ENCODE measurements at places on chromosomes 5 and 9.

DNA sequence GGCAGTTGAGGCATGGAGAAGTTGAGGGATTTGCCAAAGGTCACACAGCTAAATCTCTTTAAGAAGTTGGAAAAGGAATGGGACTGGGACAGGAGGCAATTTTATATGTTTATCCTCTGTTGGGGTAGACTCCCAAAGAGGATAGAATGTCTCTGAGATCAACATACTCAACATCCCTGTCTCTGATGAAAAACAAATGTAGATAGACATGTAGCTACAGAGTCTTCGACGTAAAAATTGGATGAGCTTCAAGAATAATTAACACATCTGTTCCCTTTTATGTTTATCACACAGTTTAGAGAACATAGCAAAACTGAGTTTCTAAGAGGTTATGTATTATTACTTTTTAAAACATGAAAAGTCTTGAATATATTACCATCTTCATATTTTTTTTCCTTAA lies 204.6 kb upstream of the CD180 start:
- no peak for DNase-seq

- DNase-seq = peak; percentile 32
Measured at GRCh38 chr5:177086654-177087397, at the start of gene FGFR4. TSS of gene FGFR4 (plus strand) at chr5:177086915. CDS start at chr5:177089603, 2,688 bp downstream.

GRCh38 chr9:137224830-137225694 lies at the start of gene CYSRT1:
TSS of gene CYSRT1 (plus strand) at chr9:137225174. CDS start at chr9:137225622, 448 bp downstream.
- DNase-seq = peak; percentile 62

DNA sequence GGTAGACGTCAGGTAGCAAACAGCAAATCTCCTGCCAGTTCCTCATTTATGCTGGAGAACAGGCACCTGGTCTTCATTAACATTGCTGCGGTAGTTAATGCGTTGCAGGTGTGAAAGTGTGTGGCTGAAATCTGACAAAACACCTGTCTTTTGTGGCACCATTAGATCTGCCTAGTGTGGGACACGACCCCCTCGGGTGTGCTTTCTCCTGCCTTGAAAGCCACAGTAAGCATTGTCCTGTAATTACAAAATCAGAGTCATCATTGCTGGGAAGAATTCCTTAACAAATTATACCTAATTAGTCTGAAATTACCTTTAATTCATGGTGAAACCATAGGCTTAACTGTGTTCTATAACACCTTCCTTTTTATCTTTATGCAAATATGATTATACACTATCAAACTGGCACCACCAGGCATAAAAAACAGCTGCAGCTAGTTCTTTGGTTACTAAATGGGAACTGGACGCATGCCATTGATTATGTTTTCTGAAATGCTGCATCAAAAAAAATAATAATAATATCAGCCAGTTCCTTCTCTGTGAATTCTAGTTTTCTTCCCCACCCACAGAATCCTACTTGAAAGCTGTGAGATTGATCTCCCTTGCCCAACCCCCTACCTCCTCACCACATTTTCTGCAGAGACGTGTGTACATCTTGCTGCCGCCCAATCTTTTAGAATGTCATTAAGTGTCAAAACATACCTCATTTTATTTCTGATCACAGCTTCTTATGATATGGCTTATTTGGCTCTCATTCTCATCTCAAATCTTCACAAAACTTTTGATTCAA lies 374.0 kb downstream of the NFIB start:
- DNase-seq = no peak

DNA sequence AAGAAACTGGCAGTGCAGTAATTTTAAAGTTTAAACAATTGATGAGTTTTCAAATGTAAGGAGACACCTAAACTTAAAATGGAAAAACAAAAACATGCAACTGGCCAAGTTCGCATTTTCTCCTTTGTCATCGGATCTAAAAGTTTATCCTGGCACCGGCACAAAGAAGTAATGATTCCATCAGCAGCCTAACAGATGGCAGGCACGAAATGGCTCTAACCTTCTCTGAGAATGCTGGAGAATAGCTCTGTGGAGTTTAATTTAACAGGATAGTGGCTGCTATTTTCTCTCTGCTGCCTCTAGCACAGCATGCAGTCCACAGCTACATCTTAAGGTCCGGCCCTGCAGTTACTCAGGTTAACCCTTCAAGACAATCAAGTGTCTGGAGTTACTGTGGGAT lies 82.2 kb downstream of the PRELID2 start:
- DNase-seq = no peak

GRCh38 chr5:56818450-56819037 lies 3.2 kb downstream of the MAP3K1 start:
- peak; percentile 55 for DNase-seq

- DNase-seq = no peak
Measured at GRCh38 chr9:131309530-131310276, 20.2 kb downstream of the PLPP7 start.

DNA sequence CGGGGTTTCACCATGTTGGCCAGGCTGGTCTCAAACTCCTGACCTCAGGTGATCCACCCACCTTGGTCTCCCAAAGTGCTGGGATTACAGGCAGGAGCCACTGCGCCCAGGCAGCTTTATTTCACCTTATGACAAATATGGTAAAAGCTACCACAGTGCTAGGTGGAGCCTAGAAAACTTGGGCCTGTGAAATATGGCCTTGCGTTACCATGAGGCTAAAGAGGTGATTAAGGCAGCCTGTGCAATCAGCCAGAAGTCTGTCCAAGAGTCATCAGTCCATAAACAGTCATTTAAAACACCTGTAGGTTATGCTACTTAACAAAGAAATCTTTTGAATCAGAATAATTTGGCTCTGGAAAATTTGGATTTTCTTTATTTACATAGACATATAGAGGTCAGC lies 114.8 kb upstream of the ANKH start:
- no peak for DNase-seq

GRCh38 chr9:69346596-69347390 lies 21.8 kb downstream of the ENTREP1 start:
- DNase-seq = no peak

DNA sequence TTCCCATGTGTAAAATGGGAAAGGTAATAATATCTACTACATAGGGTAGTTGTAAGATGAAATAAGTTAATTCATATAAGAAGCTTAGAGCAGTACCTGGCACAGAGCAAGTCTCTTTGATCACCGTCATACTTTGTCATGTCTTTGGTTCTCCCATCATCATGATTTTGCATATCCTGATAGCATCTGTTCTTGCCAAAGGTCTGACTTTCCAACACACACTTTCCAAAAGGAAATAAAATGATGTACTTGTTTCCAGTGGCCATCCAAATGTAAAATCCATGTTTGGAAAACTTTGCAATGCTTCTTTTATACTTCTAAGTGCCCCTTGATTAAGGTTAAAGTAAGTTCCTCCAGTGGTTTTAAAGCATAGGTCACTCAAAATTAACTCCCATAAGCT lies 266.9 kb upstream of the PTGER4 start:
- DNase-seq = no peak

DNA sequence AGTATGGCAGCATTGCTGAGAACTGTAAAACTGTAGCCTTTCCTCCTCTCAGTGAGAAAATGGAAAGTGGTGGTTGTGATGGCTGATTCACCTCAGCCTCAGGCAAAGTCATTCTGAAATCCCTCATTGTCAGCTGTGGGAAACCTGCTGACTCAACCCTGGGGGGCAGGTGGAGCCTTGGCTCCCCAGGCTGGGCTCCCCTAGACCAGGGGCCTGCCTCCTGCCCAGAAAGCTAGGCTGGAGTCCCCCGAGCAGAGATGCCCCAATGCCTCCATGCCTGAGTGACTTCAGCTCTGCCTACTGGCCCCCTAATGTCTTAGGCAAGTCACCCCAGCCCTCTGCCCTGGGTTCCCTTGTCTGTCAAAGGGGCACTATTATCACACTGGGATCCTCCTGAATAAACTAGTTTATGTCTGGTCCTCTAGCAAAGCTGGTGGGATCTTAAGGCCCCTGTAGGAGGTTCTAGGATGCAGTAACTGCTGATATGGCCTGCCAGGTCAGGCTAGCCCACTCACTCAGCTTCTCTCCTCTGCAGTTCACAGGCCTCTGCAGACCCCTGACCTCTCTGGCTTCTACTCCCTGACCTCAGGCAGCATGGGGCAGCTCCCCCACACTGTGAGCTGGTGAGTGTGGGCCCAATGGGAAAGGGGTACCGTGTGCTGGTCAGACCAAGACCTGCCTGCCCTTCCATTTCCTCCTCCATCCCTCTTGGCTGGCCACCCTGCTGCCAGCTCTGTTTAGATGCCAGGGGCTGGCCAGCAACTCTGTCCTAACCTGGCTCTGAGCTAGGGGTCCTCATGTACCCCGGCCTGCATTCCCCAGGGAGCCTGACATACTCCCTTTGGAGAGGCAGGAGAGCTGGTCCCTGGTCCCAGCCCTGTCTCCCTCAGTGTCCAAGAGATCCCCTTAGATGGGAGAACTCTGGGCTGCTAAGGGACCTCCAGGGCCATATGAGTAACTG lies 24.2 kb downstream of the TCF7 start:
- DNase-seq = no peak

DNA sequence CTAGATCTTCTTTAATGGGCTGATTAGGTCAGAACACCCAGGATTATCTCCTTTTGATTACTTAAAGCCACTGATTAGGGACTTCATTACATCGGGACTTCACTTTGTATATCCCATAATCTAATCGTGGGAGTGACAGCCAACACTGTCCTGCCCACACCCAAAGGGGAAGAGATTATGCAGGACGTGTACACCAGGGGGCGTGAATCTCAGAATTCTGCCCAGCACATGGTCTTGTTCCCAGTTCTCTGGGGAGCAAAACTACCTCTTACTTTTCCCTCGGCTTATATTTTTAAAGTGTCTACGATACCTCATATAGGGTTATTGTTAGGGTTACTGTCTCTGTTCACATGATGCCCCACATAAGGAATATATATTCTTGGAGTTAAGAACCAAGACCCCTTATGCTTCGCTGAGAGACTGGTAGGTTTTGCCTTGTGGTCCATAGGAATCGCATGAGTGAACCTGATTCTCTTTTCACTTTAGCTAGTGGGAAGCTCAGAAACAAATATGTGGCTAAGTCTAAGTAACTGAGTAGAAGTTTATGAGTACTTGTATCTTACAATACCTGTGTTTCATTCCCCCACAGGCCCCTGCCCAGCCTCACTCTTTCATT lies 192.7 kb downstream of the GNA14 start:
- peak; percentile 23 for DNase-seq

GRCh38 chr5:109701252-109701651 lies 11.5 kb downstream of the MAN2A1 start:
- no peak for DNase-seq

DNA sequence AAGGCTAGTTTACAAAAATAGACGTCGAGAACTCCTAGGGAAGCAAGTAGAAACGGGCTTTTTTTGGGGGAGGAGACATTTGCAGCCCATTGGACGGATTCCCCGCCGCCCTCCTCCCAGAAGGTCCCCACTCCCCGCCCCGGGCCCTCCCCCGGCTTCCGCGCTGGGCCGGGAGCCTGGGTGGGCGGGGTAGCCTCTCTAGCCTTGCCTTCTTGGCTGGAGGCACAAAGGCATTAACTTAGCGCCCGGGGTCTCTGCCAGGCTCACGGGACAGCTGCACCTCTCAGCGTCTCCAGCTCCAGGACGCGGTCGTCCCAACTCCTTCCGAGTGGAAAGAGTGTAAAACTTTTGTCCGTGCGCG lies at the start of gene DMRTA1:
Gene DMRTA1, plus strand, starts transcription at position 236 of the 361 bp plus-strand sequence. CDS start 242 bp downstream, outside the sequence.
- no peak for DNase-seq

GRCh38 chr9:107227774-107228173 lies 55.3 kb upstream of the RAD23B start:
- no peak for DNase-seq

GRCh38 chr5:103374473-103374963 lies 116.0 kb downstream of the MACIR start:
- DNase-seq = no peak

DNA sequence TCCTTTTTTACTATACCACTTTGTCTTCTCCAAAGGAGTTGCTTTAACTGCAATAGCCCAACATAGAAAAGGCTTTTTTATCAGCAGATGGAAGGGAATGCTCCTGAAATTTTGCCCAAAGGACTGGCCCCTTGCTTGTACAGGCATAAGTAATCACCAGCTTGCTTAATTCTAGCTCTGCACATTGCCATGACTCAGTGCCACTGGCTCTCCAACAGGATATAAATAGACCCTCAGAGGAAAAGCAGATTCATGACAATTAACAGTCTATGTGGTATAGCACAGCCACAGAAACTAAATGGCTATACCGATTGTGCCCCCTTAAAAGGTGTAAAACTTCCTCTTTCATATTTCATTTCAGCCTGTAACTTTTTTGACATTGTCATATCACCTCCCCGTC lies 227.0 kb downstream of the ZNF608 start:
- DNase-seq = no peak

- no peak for DNase-seq
Measured at GRCh38 chr9:100281066-100281465, 71.7 kb downstream of the TEX10 start.

- no peak for DNase-seq
Measured at GRCh38 chr5:53246042-53246836, 136.7 kb upstream of the MOCS2 start.

GRCh38 chr9:134682651-134683364 lies 41.2 kb downstream of the COL5A1 start:
- no peak for DNase-seq

- no peak for DNase-seq
Measured at GRCh38 chr9:77968506-77968905, 63.1 kb downstream of the GNAQ start.

- DNase-seq = no peak
Measured at GRCh38 chr5:165834891-165835290, 2329.5 kb downstream of the MAT2B start.

DNA sequence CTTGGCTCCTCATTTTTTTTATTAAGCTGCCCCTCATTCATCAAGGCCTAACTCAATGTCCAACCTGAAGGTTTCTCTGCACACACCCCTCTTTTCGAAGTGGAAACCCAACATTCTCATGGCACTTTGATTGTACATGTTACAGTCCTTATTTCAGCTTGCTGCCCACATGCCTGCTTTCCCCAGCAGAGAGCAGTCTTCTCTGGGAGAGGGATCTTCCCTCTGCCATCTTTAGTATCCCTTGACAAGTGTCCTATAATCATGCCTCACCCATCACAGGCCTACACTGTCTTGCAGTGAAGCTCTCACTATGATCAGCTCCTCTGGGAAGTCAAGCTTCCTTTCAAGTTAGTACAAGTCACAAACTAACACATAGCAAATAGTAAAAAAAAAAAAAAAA lies 175.1 kb downstream of the ACER2 start:
- DNase-seq = no peak
